ENCODE measurements at places on chromosomes 1 and 21.

DNA sequence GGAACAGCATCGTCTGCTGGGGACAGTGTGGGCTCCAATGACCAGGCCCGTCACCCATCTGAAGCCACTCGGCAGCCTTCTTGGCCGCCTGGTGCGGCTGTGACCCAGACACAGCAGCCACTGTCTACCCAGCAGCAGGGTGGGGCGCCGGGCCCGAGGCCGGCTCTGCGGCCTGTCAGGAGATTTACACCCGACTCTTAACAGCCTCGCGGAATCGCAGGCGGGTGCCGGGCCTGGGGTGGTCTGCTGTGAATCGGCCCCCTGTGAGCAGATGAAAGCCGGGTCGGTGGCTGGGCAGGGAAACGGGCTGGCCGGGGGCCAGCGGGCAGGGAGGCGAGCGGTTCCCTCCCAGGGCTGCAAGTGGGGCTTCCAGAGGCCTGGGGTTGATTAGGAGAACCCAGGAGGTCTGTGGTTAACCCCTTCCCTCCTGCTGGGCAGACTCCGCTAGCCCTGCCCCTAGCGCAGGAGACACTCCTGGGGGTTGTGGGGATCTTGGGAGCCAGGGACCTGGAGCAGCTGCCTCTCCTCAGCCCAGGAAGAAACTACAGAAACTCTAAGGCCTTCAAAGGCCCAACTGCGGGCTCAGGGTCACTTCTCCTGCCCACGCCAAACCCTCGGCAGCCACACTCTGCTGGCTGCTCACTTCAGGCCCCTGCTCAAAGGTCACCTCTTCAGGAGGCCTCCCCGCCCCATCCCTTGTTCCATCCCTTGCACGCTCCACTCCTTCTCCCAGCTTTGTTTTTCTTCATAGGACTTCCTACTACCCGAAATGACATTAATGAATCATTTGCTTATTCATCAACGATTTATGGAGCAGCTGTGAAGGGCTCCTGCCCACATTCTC lies 15.6 kb downstream of the RUNX3 start:
- DNase-seq: no peak

GRCh38 chr1:225228871-225229303 lies 199.0 kb downstream of the LBR start:
- no peak for DNase-seq

DNA sequence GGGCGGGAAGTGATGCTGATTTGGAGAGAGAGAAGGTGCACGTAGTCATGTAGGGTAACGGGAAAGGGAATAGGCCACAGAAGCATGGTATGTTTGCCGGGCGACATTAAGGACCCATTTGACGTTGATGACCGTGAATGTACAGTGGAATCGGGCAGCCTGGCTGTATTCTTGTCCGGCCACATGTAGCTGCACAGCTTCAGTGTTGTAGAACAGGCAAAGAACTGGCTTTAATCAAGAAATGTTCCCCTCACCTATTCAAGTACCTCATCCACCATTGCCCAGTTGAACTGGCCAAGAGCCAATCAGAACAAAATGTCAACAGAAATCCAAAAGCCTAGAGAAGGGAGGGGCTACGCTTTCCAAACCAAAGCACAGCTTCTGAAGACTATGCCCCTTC lies 104.8 kb downstream of the DHRS3 start:
- no peak for DNase-seq

DNA sequence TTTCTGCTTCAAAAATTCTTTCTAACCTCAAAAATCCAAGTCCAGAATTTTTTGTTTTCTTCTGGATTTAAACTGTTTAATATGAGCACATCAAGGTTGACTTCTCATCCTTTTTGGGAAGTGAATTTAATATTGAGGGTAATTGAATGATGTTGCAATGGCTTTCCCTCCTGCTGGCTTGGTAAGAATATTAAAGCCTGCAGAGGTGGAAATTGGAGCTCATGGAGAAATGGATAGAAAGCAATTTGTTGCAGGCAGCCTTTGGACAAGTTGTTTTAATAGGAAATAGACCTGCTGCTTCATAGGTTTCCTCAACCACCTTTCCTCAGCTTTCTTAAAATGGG lies 124.7 kb downstream of the SYT2 start:
- no peak for DNase-seq

DNA sequence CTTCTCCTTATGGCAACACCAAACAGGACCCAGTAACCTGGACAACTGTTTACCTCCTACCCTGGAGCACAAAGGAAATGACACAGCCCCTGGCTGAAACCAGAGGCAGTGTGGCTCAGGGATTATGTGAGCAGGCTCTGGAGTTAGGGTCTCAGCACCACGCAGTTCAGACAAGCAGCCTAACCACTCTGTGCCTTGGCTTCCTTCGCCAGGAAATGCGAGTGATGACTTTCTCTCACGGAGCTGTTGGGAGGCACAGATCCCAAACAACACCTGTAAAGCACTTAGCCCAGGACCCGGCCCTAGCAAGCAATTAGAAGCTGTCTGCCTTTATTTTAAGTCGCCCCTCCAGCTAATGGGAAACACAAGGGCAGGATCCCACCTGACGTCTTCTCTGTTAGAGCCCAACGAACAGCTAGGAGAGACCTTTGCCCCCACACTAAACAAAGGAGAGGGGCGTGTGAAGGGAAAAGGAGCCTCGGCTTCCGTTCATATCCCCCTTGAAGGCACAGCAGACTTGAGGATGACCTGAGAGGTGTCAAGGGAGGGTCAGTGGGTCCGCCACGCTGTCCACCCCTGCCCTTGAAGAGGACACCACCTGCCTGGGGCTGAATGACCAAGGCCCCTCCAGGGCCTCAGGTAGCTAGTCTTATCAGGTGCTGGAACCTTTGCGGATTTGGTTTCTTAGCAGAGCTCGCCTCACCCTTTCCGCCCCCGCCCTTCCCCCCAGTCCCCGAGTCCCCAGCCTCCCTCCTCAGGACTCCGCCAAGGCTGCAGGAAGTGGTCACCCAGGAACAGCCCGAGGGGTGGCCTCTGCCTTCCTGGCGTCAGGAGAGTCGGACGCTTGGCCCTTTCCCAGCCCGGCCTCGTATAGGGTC lies 860 bp downstream of the TMEM63A start:
- no peak for DNase-seq

GRCh38 chr1:161000736-161001480 lies 20.0 kb downstream of the F11R start:
- no peak for DNase-seq

DNA sequence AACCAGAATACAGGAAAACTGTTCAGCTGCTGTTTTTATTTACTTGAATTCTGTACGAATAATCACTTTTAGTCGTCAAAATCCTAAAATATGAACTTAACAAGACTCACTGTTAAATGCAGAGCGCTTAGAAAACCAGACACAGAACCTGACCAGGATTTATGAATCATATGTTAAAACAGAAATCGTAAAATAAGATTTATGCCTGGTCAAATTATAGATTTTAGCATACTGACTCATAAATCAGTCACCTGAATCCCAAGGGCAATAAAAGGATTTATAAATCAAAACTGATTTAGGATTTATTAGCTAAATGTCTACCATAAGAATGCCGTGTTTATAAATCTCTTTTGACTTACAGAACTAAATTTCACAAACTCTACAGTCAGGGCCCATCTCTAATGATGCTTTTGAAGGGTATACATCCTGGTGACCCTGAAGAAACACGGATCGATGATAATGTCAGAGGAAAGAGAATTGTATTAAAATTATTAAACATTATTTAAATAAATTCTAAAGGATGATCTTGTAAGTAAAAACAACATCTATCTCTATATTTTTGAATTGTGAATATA lies 28.8 kb downstream of the CYYR1 start:
- no peak for DNase-seq

DNA sequence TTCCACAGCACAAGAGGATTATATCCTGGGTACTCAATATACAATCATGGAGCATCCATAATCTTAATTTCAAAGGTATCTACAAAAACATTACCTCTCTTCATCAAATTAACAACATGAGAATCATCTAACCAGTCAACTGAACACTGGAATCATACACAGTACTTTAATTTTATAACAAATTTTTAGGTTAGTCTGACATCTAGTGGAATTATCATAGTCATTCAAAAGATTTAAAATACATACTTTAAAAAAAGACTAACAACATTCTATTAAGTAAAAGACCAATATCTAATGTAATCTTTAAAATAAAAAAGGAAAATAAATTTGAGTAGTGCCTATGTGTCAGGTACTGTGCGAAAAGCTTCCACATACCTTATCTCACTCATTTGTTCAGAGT lies 16.8 kb upstream of the SH3GLB1 start:
- DNase-seq: no peak

- DNase-seq: no peak
Measured at GRCh38 chr1:33257772-33258712, 1.8 kb downstream of the ZNF362 start.

DNA sequence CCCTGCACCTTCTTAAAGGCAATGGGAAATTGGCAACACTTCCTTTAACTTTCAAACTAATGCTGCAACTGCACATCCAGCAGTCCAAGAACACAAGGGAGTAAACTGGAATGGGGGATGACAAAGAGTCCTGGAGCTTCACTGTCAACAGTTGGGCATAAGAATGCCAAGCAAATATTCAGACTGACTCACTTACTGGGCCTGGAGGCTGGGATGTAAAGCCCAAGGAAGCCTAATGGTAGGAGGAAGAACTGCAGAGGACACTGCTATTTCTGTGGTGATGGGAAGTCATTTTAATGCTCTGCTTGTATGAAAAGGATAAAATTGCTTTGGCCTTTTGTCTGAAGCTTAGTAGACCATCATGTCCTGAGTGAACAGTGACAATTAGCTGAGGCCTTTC lies 15.7 kb upstream of the DMRTA2 start:
- no peak for DNase-seq
